ENCODE measurements at places on chromosomes 3 and 15. TPM values are rescaled to one million over a fixed set of nuclear protein-coding genes. Genes with fewer than 3 reads are reported as not detected.

The ZNF619 gene
- 8.1 TPM for total RNA-seq

The SAMMSON gene
- total RNA-seq, result not detected

The P2RY1 gene
- 4.0 TPM for total RNA-seq

The TBCCD1 gene
- 14.8 TPM for total RNA-seq

The GP5 gene
- total RNA-seq, result 0.17 TPM

The LTF gene
- total RNA-seq, result not detected

The ISG20 gene
- total RNA-seq, result 4.8 TPM

The RHCG gene
- not detected for total RNA-seq

The FANCD2OS gene
- not detected for total RNA-seq

The ZNF660 gene
- total RNA-seq, result 2.5 TPM

The MYRIP gene
- total RNA-seq, result not detected

The EXD1 gene
- total RNA-seq, result not detected

The FBXW12 gene
- 0.15 TPM for total RNA-seq

The HCLS1 gene
- total RNA-seq, result 0.17 TPM

The PRTG gene
- total RNA-seq, result 1.7 TPM

The MKRN2OS gene
- total RNA-seq, result 0.33 TPM

The SLC2A2 gene
- total RNA-seq, result not detected

The LRTM1 gene
- total RNA-seq, result not detected

The TM6SF1 gene
- total RNA-seq, result 3.0 TPM

The SLC38A3 gene
- not detected for total RNA-seq

The UTS2B gene
- 0.29 TPM for total RNA-seq

The GOLGA8J gene
- total RNA-seq, result not detected

The PLCL2 gene
- 20.5 TPM for total RNA-seq

The ARL6IP5 gene
- 163 TPM for total RNA-seq

The TMEM45A gene
- total RNA-seq, result 50.8 TPM

The DNAJA4 gene
- 3.6 TPM for total RNA-seq

The NEK10 gene
- 38.5 TPM for total RNA-seq

The OR5AC2 gene
- not detected for total RNA-seq

The TEX55 gene
- not detected for total RNA-seq

The CSPG5 gene
- under 0.01 TPM for total RNA-seq

The NR1I2 gene
- not detected for total RNA-seq

The TMCO5A gene
- not detected for total RNA-seq

The ZDHHC3 gene
- total RNA-seq, result 93.9 TPM

The CCR9 gene
- not detected for total RNA-seq

The UBE2E1 gene
- 131 TPM for total RNA-seq

The NAA50 gene
- 358 TPM for total RNA-seq

The CAPN3 gene
- total RNA-seq, result 2.8 TPM

The SGO1 gene
- total RNA-seq, result 9.9 TPM

The HHLA2 gene
- total RNA-seq, result not detected

The HAUS2 gene
- total RNA-seq, result 23.8 TPM

The CPNE4 gene
- not detected for total RNA-seq

The COL6A6 gene
- 1.6 TPM for total RNA-seq

Data from smooth muscle cell of trachea (primary cell).